ENCODE measurements at places on chromosomes 1 and 21.

GRCh38 chr1:158007667-158008386 lies 14.4 kb downstream of the KIRREL1 start:
- DNase-seq: no peak

GRCh38 chr21:18007121-18007520 lies 188.0 kb upstream of the C21orf91 start:
- DNase-seq: no peak

GRCh38 chr1:47502746-47503370 lies 65.0 kb downstream of the FOXD2 start:
- DNase-seq: no peak

DNA sequence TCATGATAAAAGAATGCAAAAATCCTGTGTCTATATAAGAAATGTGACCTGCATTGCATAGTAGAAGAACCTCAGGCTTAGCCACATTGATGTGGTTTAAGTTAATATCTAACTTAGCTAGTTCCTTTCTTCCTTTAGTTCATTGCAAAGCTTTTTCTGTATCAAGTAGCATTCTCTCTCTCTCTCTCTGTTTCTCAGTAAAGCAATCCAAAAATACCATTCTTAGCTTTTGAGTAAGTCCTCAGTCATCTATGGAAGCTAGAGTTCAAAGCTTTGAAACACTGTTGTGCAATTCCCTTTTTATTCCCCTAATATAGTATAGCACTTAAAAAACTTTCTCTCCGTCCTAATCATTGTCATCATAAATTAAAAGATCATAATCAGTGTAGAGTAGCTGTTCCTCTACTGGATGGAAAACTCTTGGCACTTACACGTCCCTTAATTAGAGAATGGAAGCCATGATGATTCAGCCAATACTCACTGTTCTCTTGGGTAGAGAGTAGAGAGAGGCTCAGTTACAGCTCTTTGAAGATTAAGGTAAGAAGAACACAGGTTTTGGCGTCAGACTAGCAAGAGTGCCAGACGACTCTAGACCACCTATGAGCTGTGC lies 350.3 kb upstream of the LYPLAL1 start:
- DNase-seq: no peak

DNA sequence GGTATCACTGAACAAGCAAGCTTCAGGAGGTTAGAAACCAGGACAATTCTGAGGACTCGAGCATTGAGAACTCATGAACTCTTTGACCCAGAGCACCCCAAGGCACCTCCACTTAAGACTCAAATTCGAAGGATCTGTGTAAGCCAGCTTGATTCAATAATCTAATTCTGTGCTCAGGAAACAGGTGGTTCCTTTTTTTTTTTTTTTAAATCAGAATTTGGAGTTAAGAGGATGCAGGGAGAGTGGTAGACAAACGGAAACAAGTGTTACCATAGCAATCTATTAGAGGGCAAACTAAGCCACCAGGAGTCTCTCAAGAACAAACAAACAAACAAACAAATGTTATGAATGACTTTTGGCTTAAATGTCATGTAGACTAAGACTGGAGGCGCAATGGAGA lies 53.8 kb upstream of the DPH5 start:
- no peak for DNase-seq

Measured in HuH-7 (cell line).